ENCODE measurements at places on chromosomes 2 and 18.

GRCh38 chr2:155151472-155151871, 453.0 kb downstream of the KCNJ3 start:
- no peak for DNase-seq

DNA sequence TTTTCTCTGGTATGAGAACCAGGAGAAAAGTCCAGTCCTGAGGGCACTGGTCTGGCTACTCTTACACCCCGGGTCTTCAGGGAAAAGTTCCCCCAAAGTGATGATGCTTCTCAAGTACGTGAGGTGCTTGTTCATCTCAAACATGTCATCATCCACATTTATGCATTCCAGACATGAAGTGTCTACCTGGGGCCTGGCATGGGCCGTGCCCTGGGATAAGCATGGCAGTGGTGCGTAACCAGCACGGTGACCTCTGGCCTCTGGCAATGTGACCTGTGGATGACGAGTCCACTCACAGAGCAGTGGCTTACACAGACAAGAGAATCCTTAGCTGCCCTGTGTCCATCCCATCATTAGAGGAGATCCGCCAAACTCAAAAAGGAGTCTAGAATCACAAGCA, 74.8 kb upstream of the LGALSL start:
- DNase-seq: no peak

DNA sequence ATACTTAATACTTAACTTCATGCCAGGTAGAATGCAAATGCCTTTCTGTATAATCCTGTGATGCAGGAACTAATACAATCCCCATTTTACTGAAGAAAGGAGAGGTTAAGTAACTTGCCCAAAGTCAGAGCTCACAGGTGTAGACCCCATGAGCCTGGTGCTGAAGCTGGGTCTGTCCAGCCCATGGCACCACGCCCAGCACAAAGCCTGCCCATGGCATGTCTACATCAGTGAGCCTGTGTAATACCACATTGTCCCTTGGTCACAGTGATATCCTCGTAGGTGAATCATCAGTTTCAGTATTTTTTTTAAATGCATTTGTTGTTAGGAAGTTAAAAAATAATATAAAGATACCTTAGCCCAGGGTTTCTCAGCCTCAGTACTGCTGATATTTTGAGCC, 69.9 kb upstream of the MCFD2 start:
- no peak for DNase-seq

- DNase-seq: no peak
These were observed 611.2 kb upstream of the PIK3C3 start for GRCh38 chr18:41343808-41344207.

DNA sequence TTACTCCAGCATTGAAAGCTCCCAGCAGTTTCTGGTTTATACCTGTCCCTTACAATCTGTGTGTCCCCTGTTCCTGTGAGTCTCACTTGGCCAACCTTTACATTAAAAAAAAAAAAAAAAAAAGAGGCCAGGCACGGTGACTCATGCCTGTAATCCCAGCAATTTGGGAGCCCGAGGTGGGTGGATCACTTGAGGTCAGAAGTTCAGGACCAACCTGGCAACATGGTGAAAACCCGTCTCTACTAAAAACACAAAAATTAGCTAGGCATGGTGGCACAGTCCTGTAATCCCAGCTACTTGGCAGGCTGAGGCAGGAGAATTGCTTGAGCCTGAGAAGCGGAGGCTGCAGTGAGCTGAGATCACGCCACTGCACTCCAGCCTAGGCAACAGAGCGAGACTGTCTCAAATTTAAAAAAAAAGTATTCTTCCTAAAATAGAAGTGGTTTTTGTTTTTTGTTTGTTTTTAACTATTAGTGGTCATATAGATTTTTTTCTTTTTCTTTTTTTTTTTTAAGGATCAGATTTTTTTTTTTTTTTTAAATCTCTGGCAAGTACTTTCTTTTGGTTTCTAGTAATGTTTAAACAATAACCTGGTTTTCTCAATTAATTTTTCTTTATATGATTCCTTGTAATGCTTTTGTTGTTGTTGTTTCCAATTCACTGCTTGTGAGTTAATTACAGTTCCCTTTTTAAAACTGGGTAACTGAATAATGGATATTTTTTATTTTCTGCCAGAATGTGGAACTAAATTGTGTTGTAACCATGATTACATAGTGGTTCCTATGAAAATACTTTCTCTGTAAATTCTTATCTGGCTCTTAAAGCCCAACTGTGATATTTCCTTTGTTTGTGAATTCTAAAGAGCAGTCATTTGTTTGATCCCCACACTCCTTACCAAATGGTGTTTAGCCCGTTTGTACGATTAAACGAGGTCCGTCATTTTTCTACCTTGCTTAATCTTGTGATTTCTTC, 116.8 kb downstream of the CTAGE1 start:
- DNase-seq: no peak

GRCh38 chr2:104749856-104750460, 104.0 kb upstream of the POU3F3 start:
- no peak for DNase-seq

Data from activated CD4-positive, CD25-positive, alpha-beta regulatory T cell treated with anti-CD3 and anti-CD28 coated beads, Interleukin-2, amount 50 U/mL, for 72 hours (primary cell).